ENCODE measurements at places on chromosomes 4 and X.

GRCh38 chr4:186191200-186192065 is at the start of gene CYP4V2:
TSS of gene CYP4V2 (plus strand) at chr4:186191567. CDS start at chr4:186191824, 257 bp downstream.
- DNase-seq = peak; percentile 90

- DNase-seq = no peak
These were observed 121.6 kb upstream of the FAT1 start for GRCh38 chr4:186845137-186845842.

- DNase-seq = no peak
These were observed 126.3 kb upstream of the RXFP1 start for GRCh38 chr4:158395343-158395742.

DNA sequence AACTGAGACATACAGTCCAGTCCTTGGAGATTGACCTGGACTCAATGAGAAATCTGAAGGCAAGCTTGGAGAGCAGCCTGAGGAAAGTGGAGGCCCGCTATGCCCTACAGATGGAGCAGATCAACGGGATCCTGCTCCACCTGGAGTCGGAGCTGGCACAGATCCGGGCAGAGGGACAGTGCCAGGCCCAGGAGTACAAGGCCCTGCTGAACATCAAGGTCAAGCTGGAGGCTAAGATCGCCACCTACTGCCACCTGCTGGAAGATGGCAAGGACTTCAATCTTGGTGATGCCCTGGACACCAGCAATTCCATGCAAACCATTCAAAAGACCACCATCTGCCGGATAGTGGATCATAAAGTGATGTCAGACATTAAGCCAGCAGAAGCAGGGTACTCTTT is 20.4 kb upstream of the FRMPD3 start:
- DNase-seq = peak; percentile 27

DNA sequence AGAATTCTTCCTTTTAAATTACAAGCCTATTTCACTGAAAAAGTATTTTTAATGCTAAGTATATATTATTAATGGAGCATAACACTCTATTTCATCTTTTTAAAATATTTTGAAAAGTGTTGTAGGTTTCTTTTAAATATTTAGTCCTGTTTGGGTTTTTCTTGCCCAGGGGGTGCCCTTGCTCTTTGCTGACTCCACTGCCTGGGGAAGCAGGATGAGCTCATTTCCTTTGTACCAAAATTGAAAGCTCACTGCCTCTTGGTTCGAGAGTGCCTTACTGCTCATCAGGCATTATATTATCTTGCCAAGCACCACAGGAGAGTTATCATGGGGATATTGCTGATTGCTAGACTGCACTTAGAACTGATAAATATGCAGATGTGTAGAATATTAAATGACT is 819.2 kb downstream of the PCDH18 start:
- no peak for DNase-seq

DNA sequence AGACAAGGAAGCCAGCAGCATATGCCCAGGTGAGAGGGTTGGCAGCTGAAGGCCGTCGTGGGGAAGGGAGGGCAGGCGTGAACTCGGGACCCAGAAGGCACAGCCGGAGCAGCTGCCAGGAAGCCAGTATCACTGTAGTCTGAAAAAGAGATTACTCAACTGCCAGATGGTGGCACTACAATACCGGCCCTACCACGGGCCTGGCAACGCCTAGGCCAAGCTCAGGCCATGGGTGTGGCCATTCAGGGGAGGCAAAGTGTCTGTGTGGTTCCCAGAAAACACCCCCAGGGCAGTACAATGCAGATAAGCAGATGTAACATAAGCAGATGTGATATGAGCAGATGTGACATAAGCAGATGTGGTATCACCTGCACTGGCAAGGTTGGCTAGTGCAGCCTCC is 236.0 kb downstream of the AFAP1 start:
- no peak for DNase-seq

- DNase-seq = no peak
These were observed 566.3 kb downstream of the IL15 start for GRCh38 chr4:142202404-142203332.

DNA sequence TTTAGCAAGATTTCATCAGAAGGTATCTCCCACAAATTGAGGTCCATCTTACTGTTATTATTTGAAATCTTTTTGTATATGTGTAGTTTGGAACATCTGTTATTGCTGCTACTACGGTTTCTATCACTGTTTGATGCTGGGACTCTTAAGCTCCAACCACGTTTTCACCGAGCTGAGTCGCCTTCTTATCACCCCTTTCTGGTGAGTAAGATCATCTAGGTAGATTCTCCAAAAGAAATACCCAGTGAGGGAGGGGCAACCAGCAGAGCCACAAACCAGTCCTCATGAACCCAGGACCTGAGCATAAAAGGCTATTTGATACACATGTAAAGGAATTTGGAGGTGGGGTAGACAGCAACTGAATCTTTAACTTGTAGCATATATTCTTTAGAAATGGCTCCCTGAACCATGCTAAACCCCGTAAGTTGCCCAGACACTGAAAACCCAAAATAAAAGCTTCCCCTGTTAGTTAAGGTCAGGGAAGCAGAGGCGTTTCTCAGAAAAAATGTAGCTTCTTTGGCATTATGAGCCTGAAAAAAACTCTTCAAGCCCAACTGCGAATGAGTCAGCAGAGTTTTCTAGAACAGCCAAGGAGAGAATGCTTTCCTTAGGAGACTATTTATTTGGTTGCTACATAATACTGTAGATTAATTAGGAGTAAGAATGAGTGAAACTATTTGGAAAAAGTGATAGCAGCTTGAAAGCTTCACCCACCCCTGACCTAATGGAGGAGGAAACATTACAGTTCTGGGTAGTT is 53.8 kb upstream of the ATXN3L start:
- DNase-seq = no peak

GRCh38 chr4:76772498-76773106 is 125.3 kb downstream of the SOWAHB start:
- DNase-seq = no peak

- DNase-seq = no peak
These were observed 660.5 kb upstream of the SPANXN1 start for GRCh38 chrX:144586756-144587155.

GRCh38 chr4:173282256-173282562 is 51.9 kb downstream of the HMGB2 start:
- no peak for DNase-seq

Data from stimulated activated naive CD8-positive, alpha-beta T cell treated with anti-CD3 and anti-CD28 coated beads, Interleukin-15, Interleukin-2, amounts not matched to agents 100 U/mL and 50 U/mL, for 24 hours (primary cell).